ENCODE measurements at places on chromosomes 2 and 18.

DNA sequence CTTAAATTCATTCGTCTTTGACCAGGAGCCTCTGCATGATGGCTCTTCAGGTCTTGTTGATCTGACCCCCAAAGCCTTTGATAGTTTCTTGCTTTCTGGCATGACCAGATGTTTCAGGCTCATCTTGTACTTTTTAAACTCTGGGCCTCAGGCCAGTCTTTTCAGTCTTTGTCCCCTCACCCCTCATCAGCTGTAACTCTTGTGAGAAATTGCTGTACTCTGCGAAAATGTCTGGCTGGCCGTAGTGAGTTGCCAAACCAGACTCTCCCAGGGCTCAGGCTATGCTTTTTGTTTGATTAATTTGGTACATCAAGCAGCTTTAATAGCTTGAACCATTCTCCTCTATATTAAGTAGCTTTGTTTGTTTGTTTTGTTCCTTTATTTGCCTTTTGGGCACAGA, 75.9 kb downstream of the BABAM2 start:
- no peak for DNase-seq

DNA sequence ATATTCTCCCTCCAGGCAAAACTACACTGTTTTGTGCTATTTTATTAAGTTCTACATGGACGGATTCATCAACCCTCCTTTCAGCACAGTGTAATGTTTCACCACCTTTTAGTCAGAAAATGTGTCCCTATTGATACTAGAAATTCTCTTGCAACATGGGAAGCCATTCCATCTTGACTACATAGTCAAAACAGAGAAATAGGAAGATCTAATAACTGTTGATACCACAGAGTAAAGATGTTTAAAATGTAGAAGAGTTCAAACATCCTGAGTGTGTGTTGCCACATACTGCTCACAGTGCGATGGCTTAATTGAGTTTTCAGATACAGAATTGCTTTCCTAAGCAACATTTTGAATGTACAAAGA, 492.2 kb upstream of the RAB12 start:
- DNase-seq, result no peak

DNA sequence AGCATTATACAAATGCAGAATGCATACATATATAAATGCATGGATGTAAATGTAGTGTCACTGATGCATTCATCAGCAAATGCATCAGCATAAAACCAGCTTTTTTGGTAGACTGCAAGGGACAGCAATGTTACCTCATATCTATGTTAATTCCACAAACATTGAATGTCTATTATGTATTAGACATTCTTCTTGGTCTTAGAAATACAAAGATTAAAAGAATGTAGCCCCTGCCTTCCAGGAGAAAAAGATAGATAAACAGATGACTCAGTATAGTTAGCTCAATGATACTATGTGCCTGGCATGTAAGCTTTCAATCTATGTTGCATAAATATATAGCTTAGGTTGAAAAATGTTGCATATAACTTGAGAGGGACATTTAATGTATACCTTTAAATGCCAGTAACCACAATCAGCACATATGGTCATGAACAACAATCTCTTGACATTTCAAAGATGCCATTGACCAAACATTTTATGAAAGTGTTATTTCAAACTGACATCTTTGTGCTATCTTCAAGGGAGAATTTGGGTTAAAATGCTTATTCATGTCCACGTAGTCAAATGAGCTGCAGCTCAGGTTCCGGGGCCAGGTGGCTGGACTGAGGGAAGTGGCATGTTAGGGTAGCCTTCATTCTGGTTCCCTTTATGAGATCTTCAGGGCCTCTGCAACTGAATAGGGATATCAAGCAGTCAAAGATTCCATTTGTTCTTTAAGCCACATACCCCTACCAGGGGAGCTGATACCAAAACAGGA, 45.2 kb upstream of the GCG start:
- DNase-seq, result no peak

DNA sequence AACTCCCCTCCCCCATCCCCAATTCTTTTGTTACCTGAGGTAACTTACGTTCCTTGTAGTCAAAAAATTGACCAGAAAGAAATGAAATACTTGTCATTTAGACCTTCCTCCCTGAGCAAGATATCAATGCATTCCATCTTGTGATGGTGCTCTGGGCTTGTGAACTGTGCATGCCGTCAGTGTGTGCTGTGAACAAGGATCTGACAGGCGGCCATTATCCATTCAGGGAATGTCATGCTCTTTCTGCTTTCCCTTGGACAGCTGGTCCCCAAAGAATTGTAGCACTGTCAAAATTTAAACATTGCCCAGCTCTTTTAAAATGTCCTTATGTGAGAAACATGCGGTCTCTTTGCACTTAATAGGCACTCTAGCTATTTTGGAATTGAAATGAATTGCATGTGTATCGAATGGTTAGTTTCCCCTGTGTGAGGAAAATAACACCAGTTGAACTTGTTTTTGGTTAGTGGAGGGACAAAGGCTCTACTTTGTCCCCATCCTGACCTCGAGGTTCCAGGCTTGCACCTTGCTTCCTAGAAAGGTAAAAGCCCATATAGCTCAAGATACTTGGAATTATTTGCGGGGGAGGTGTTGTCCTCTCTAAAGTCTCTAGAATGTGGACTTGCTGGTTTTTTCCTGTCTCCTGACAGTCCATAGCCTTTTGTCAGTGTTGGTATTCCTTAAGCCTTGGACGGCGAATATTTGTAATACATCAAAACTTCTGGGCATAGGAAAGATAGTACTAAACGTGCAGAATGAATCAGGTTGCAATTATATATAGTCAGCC, 350.9 kb downstream of the NUP35 start:
- no peak for DNase-seq

- no peak for DNase-seq
Measured at GRCh38 chr2:241813644-241814392, 4.8 kb downstream of the NEU4 start.

DNA sequence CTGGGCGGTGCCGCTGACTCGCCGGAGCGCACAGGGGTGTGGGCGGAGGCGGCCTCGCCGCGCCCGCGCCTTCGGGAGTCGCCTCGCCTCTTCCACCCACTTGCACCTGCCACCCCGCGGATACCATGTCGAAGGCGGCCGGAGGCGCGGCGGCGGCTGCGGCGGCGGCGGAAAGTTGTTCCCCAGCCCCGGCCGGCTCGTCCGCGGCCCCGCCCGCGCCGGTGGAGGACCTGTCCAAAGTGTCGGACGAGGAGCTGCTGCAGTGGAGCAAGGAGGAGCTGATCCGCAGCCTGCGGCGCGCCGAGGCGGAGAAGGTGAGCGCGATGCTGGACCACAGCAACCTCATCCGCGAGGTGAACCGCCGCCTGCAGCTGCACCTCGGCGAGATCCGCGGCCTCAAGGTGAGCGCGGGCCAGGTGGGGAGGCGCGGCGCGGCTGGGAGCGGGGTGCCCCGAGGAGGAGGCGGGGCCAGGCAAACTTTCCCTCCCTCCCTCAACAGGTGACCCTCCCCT, 766 bp downstream of the CCDC85A start:
- peak; percentile 77 for DNase-seq

GRCh38 chr2:134537121-134537520, 181.7 kb downstream of the TMEM163 start:
- DNase-seq, result no peak

DNA sequence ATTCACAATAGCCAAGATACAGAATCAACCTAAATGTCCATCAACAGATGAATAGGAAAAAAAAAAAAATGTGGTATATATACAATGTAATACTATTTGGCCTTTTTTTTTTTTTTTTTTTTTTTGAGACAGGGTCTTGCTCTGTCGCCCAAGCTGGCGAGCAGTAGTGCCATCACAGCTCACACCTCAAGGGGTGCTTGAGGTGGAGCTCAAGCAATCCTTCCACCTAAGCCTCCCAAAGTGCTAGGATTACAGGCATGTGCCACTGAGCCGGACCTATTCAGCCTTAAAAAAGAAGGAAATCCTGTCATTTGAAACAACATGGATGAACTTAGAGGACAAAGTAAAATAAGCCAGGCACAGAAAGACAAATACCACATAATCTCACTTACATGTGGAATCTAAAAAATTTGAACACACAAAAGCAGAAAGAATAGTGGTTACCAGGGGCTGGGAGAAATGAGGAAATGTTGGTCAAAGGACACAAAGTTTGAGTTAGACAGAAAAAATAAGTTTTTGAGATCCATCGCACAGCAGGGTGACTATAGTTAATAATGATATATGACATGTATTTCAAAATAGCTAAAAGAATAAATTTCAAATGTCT, 26.0 kb downstream of the TLK1 start:
- DNase-seq, result no peak

- DNase-seq, result no peak
Measured at GRCh38 chr2:145980318-145980717, 1460.4 kb upstream of the ZEB2 start.

DNA sequence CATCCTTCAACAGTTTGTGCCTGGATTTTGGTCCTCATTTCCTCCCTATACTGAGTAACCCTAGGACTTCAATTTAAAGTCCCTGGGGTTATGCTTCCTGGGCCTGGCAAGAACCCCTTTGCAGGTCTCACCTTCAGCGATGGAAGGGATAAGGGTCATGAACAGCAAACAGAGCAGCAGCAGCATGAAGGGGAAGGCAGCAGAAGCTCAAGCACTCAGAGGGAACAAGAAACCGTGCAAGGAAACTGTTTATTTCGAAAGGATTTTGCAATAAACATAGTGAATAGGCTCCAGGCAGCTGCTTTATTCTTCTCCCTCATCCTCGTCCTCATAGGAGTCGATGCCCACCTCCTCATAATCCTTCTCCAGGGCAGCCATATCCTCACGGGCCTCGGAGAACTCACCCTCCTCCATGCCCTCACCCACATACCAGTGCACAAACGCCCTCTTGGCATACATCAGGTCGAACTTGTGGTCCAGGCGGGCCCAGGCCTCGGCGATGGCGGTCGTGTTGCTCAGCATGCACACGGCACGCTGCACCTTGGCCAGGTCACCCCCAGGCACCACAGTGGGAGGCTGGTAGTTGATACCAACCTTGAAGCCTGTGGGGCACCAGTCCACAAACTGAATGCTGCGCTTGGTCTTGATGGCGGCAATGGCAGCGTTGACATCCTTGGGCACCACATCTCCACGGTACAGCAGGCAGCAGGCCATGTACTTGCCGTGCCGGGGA, 2.8 kb upstream of the TUBA4B start:
- DNase-seq, result peak; percentile 87

DNA sequence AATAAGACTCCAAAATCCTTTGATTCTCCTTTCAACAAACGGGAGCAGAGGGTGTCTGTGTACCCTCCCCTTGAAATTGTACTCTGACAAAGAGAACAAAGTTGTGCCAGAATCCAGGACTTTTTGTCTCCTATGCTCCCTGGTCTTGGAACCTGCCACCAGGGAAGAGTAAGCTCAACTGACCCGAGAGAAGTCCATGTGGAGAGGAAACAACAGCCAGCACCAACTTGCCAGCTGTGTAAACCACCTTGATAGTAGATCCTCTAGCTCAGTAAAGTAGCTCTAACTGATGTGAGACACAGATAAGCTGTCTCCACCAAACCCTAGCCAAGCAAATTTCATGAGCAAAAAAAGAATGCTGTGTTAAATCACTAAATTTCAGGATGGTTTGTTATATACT, 46.9 kb downstream of the LNPK start:
- DNase-seq, result no peak

- no peak for DNase-seq
Measured at GRCh38 chr2:191302459-191303139, 57.4 kb downstream of the MYO1B start.

- DNase-seq, result no peak
Measured at GRCh38 chr2:49296107-49296867, 142.0 kb upstream of the FSHR start.

GRCh38 chr18:75527848-75528685, 100.6 kb upstream of the SMIM21 start:
- no peak for DNase-seq

- no peak for DNase-seq
Measured at GRCh38 chr2:62443886-62444285, 62.1 kb downstream of the TMEM17 start.

DNA sequence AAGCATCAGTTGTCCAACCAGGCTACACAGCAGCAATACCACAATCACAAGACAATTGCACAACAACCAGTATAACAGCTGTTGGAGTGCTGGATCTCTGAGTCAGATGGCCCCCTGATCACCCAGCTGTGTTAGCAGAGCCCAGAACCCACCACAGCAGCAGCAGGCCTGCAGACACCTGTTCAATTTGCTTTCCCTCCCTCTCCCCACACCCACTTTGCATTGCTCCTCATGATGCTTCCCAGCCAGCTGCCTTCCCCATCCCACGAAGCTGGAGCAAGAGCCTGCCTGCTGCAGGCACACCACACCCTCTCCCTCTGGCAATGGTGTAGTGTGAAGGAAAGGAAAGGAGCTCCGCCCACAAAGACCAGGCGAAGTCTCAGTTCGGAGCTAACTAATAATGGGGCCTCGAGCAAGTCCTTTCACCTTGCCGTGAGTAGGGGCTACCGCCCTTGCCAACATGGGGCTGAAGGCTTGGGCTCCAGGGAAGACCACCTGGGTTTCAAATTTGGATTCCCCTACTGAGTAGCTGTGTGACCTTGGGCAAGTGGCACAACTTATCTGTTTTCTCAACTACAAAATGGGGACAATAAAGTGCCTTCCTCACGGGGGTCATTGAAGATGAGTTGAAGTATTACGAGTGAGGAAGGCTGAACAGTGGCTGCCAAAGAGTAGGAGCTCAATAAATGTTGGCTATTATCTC, 19.4 kb upstream of the ZBTB7C start:
- DNase-seq, result no peak

DNA sequence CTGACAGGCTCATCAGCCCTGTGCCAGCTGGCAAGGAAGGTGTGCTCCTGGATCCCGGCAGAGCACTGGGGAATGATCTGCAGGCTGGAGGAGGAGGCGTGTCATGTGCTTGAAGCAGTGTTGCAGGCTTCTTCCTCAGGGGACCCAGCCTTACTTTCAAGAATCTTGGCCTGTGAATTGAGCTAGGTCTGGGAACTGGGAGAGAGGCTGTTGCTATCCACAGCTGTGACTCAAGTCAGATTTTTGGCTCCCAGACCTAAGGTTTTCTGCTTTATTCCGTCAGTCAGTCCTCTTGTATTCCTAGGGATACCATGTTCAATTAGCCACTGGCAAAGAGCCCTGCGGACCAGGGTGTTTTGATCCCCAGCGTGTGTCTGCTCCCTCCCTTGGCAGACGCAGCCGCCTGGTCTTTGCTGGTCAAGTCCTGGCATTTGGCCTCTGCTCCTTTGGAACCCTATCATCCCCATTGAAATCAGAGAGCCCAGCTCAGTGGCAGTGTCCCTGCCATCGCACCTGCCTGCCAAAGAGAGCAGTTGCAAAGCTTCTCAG, 32.4 kb downstream of the ASB1 start:
- DNase-seq, result no peak

DNA sequence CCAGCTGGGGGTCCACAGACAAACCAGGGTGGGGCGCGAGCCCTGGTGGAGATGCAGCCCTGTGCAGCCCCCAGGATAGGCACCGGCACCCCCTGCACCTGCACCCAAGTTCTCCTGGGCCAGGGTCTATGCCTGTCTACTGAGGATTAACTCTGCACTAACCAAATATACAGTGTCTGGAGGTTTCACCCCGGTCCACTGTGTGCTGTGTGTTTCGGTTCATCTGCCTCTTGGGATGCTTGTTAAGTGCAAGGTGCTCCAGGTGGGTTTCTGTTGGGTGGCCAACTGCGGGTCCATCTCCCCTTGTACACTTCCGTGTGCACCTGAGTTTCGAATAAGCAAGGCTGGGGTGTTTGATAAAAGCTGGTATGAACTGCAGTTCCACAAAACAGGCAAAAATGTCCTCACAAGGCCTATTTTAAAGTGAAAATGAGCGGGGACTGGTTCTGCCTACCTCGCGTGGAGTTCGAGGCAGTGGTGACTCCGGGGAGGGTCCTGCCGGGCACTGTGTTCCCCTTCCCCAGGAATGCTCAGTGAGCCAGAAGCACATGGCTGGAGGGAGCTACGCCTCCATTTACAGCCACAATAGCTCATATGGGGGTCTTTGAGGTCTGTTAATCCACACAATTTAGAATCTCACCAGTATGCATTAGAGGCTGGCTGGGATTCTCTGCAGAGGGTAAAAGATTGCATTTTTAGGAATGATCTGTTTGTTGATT, 70.7 kb downstream of the EDAR start:
- peak; percentile 54 for DNase-seq

Data from spleen (tissue), 13 donors.